ENCODE measurements at places on chromosomes 6 and 20.
A peak's percentile ranks its signal among the peaks of the same experiment; 100 is the strongest.

- no peak for DNase-seq
These were observed 641 bp downstream of the SF3B5 start for GRCh38 chr6:144094731-144095133.

DNA sequence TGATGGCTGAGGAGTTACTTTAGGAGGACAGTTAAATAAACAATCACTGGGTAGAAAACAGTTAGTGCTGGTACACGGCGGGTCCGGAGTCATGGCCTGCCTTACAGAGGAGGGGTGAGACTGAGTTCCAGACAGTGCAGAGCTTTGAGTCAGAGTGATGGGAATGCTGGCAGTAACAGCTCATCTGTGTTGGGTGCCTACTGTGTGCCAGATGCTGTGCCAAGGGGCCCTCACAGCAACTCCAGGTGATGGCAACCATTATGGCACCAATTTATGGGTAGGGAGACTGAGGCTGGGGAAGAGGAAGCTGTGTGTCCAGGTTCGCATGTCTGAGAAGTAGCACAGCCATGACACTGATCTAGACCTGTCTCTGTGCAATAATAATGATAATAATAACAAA, 132.6 kb downstream of the CEBPB start:
- no peak for DNase-seq

DNA sequence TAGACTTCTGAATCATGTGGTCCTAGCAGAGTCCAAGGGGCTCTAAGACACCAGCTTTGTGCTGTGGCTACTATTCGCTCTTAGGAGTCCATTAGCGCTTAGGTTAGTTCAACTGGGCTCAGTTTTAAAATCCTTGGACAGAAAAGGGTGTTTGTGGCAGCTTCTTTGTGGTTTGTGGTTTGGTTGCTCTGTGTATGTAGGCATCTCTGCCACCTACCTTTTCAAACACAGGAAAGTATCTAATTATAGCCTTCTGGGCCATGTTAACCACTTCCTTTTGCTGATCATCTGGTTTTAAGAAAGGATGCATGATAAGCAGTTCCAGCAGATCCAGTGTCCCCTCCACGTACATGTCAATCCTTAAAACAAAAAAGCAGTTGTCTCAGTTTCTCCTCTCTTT, 10.8 kb downstream of the GSTA4 start:
- no peak for DNase-seq

DNA sequence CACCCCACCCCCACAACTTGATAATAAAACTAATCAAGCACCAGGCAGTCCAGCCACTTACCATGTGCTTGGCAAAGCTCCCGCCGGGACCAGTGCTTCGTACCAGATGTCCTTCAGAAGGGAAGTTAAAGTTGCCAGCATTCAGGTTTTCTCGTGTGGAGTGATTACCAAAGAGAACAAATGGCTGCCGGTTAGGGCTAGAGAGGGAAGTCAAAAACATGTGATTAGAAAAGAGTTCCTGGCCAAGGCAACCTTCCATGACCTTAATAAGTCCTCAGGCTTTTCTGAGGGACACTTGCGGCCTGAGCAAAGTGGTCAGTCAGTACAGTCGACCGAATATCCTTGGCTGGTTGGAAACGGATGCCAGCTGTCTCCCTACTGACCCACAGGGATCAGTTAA, 67.0 kb downstream of the DNAAF9 start:
- no peak for DNase-seq

DNA sequence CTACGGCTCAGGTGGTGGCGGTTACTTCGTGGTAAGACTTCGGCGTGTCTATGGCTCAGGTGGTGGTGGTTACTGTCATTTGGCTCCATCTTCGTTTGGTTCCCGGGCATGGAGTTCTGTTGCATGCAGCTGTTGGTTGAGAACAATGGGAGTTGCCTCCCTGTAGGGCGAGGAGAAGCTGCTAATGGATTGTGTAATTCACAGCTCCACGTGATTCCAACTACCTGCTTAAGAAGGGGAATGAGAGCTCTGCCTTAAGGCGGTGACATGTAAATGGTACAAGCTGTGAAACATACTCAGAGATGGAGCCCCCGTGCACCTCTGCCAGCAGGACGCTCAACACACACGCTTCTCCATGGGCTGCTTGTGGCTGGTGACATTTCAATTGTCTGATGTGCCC, 12.4 kb upstream of the DACT2 start:
- DNase-seq, result no peak

DNA sequence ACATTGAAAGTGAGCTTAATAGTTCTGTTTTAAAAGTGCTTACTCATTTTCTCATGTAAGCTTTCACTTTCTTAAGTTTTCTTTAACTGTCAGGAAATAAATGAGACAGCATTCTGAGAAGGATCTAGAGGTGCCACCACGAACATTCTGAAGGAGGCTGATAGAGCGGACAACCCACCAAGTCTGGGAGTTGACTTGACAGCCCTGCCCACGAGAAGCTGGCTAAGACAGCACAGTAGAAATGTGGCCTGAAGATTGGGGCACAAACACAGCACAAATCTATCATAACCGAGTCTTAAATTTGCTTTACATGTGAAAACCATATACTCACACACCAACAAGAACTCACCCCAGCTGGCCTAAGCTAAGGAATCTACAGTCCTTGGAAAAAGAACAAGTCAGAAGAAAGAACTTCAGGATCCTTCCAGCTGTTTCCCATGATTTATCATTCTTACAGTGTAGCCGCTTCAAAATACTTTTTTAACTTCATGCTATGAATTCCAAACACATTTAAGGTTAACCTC, 144.2 kb upstream of the TNFAIP3 start:
- DNase-seq, result no peak

- no peak for DNase-seq
These were observed 68.4 kb upstream of the NOX3 start for GRCh38 chr6:155523821-155524651.

- no peak for DNase-seq
These were observed 143.9 kb upstream of the RALGAPA2 start for GRCh38 chr20:20856306-20856705.

- DNase-seq, result no peak
These were observed 140.8 kb downstream of the ALDH8A1 start for GRCh38 chr6:134809130-134809529.

DNA sequence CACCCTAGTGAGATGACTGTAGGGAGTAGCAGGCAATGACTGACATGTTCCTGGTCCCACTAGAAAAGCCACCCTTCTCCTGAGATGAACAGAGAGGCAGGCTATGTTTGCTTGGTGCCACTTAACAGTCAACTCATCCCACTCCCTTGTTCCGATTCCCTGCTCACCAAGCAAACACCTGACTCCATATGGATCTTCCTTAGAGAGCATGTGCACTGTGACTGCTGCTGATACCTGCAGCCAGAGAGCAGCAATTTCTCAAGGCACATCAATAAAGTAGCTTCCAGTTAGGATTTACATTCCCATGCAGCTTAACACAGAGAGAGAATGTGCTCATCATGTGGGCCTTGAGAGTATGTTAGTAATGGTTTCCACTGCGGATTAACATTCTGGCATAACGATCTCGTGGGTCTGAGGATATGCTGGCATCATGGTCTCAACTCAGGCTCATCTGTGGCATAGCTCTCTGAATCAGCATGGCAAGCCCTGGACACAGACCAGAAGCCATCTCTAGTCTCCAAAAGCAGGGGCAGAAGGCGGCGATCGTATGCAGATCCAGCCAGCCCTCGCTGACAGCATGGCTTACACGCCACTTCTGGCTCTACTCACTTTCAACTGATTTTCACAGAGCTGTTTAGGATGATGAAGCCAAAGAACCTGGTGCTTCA, 43.9 kb downstream of the ATXN1 start:
- no peak for DNase-seq

DNA sequence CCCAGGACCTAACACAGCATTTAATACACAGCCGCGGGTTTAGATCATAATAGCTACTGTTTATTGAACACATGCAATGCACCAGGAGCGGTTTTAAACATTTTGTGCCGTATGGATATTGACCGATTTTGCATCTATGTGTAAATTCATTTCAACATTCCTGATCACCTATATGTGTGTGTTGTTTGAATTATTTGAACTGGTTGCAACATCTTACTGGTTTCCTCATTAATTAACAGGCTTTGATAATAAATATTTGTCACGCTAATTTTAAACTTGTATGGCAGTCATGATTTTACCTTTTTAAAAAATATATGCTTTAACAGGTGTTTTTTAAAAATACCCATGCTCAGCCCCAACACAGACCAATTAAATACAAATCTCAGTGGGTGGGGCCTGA, 35.8 kb downstream of the CPNE5 start:
- DNase-seq, result no peak

GRCh38 chr6:64838726-64839125, 868.3 kb downstream of the EYS start:
- DNase-seq, result no peak

GRCh38 chr6:111361648-111362047, 121.4 kb downstream of the REV3L start:
- DNase-seq, result no peak

DNA sequence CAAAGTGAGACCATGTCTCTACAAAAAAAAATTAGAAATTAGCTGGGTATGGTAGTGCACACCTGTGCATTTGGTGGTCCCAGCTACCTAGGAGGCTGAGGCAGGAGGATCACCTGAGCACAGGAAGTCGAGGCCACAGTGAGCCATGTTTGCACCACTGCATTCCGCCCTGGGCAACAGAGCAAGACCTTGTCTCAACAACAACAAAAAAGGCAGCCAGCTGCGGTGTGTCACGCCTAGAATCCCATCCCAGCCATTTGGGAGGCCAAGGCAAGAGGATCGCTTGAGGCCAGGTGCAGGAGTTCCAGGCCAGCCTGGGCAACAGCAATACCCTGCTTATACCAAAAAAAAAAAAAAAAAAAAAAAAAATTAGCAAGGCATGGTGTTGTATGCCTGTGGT, 1.1 kb upstream of the BAK1 start:
- no peak for DNase-seq

DNA sequence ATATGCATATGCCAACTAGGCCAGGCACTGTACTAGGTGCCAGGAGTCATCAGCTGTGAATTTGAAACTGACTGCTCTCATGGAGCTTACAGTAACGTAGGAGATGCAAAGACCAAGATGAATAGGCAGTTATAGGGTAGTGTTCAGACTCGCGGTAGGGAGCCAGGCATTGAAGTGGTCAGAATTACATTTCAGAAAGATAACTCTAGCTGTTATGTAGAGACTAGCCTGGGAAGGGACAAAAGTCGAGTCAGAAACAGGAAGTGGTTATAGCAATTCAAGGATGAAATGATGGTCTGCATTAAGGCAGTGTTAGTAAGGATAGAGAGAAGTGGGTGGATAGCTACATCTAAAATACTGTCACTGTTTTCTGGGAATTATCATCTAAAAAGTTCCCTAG, 56.6 kb downstream of the PCMT1 start:
- DNase-seq, result no peak

- no peak for DNase-seq
These were observed 27.6 kb upstream of the ADA start for GRCh38 chr20:44678990-44679611.

GRCh38 chr6:154768280-154768679, 35.1 kb downstream of the SCAF8 start:
- no peak for DNase-seq

GRCh38 chr6:4714961-4715501, 61.2 kb upstream of the CDYL start:
- DNase-seq, result no peak

- DNase-seq, result no peak
These were observed 25.4 kb upstream of the MAS1 start for GRCh38 chr6:159865226-159865920.

GRCh38 chr6:166351715-166352285, 9.5 kb upstream of the SFT2D1 start:
- peak; percentile 36 for DNase-seq

DNA sequence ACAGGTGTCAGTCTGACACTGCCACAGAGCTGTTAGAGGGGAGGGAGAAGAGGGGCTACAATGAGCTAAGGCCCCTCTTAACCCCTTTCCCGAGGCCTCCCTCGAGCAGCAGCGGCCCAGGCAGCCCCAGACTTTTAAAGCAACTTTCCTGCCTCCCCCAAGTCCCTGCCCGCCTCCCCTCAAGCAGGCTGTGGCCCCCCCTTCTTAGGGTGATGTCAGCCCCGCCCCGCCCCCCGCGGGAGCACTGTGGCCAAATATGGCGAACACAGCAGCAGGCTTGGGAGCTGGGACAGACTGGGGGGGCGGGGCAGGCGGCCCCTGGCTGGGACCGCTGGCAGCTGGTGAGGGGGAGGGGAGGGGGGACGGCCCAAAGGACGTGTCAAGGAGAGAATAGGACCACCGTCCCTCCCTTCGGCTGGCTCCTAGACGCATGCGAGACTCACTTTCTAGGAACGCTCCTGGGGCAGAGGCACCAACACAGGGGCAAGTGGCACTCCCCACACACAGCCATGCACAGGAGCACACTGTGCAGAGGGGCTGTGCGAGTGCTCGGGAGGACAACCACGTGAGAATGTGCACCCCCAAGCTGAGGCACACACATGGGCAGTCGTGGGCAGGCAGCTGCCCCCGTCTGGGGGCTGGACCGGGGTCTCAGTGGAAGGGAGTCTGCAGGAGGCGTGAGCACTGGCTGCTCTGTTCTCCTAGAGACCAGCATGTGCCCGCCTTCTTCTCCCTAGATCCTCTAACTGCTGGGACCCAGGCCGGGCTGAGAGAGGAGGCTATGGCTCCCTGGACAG, 6.7 kb downstream of the TEAD3 start:
- no peak for DNase-seq
